ENCODE measurements at places on chromosomes 13 and 19. TPM values are rescaled to one million over a fixed set of nuclear protein-coding genes. Genes with fewer than 3 reads are reported as not detected.

Gene RXFP2
- not detected for total RNA-seq

Gene SPRED3
- total RNA-seq = 5.9 TPM

Gene MYO16
- total RNA-seq = 0.16 TPM

Gene CPAMD8
- total RNA-seq = 294 TPM

Gene CGB5
- total RNA-seq = not detected

Gene NKPD1
- total RNA-seq = 0.18 TPM

Gene DBP
- total RNA-seq = 20.3 TPM

Gene PEAK3
- 0.44 TPM for total RNA-seq

Gene NLRP4
- total RNA-seq = not detected

Gene ZNF793
- total RNA-seq = 10.8 TPM

DNA sequence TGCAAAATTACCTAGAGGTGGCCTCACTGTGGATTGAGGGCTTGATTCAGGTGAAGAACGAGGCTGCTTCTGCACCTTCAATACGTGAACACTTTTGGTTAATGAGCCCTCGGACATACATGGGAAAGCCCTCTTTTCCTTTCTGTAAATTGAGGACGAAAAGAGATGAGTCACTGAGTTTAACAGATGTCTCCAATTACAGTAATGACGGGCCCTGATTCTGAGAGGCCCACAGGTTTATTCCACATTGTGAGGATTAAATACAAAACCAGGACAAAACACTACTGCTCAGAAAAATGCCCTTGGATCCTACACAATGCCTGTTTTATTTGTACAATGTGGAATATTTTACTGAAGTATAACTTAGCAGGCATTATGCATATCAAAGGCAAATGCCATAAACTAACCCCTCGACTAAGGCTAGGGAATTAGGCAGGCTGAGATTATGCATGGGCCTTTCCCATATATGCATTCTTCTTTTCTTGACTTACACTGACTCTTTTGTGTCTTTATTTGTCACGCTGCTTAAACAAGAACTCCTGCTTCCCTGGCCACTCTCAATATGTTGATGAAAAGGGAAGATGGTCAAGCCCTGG lies 819.9 kb downstream of the OLFM4 start:
- DNase-seq = no peak

DNA sequence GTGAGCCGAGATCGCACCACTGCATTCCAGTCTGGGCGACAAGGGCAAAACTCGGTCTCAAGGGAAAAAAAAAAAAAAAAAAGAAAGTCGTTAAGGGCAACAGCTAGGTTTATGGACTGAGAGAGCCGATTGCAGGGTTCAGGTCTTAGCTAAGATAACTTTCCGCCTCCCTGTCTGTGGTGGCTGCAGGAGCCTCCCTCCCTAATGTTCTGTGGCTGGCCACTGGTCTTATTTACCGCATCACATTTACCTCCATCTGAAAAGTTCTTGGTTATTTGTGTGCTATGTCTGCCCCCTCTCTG lies 722 bp upstream of the CRTC1 start:
- DNase-seq = no peak

GRCh38 chr13:98480915-98481877 lies 95.7 kb downstream of the STK24 start:
- DNase-seq = no peak

GRCh38 chr13:112837371-112838037 lies 131.5 kb upstream of the MCF2L start:
- no peak for DNase-seq

DNA sequence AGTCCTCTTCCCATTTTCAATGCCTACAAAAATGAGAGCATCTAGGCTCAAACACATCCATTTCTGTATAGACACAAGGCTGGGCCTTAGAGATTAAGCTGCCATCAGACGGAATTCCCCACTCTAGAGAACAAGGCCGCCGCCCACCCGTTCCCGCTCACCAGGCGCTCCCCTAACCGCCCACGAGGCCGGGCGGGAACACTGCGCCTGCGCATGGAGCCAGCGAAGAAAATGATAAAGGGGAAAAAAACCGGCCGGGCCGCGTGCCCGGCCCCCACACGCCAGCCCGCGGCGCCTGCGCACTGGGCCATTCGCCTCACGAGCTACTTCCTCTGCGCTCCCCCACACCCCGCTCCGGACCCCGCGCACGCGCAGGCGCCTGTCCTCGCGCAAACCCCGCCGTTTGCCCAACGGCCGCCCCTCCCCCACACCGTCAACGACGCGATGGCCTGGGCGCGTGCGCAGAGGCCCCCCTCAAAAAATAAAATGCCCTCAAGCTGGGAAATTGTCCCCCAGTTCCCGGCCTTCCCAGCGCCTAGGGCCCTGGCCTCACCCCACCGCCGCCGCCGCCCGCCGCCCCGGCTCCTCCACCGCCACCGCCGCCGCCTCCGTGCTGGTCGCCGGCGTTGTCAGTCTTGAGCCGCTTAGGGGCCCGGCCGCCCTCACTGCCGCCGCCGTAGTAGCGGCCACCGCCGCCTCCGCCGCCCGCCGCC lies 483 bp downstream of the HNRNPL start:
- peak; percentile 99 for DNase-seq

GRCh38 chr19:13099073-13099999 lies 3.3 kb downstream of the LYL1 start:
- no peak for DNase-seq

DNA sequence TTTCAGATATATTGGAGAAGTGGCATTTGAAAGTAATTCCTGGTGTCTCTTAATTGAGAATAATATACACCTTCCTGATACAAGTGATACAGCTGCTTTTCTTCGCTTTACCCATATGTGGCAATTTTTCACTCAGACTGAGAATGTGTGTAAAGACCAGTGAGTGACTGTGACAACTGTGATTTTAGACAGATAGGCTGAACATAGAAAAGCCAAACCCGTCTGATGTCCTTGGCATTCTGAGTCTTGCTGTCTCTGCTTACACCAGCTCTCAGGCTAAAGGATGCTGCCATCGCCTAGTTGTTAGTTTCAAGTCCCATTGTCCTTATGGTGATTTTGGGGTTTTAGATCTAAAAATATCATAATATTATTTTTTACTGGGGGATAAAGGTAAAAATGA lies 492.6 kb downstream of the RFC3 start:
- no peak for DNase-seq

GRCh38 chr13:111267205-111267604 lies 53.2 kb upstream of the TEX29 start:
- DNase-seq = no peak

DNA sequence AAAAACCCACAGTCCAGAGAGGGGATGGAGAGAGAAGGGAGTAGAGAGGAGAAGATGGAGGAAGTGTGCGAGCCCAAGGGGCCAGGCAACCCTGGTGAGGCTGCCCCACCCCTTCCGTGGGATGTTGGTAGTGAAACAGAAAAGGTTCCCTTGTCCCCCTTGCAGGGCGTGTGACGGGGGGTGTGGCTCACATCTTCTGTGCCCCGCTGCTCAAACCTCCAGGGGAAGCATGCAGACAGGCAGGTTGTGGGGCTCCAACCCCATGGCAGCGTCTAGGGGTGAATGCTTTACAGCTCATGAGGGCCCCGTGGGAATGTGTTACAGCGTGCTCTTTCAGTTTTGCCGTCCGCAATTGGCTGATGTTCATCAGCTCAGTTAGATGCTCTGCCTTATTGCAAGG lies 14.7 kb upstream of the EVI5L start:
- no peak for DNase-seq

- DNase-seq = no peak
Measured at GRCh38 chr13:83620530-83621220, 261.6 kb downstream of the SLITRK1 start.

DNA sequence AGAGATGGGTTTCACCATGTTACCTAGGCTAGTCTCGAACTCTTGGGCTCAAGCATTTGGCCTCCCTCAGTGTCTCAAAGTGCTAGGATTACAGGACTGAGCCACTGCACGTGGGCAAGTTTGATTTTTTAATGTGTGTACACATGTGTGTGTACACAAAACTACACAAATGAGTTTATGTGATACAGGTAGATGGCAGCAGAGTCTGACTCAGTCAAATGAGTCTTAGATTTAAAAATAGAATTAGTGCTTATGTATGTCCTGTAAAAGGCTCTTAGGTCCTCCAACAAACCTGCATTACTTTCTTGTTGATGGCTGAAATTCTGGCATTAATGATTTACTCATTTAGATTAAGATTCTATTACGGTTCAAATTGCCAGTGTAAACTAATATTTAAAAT lies 293.7 kb downstream of the PCDH17 start:
- DNase-seq = no peak

DNA sequence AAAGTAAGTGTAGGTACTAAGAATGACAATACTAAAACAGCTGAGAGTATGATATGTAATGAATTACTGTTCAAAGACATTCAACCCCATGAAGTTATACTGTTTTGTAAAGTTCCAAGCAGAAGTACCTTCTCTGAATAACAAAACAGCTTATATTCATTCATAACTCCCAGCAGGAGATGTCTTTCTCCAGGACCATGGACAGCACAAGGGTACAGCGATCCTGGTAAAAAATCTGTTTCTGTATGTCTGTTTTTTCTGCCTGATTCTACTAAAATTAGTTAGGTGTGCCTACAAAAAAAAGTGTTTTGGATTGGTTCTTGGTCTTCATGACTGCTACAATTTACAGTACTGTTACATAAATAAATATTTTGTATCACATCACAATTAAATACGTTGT lies 172.5 kb upstream of the SLITRK5 start:
- DNase-seq = no peak

DNA sequence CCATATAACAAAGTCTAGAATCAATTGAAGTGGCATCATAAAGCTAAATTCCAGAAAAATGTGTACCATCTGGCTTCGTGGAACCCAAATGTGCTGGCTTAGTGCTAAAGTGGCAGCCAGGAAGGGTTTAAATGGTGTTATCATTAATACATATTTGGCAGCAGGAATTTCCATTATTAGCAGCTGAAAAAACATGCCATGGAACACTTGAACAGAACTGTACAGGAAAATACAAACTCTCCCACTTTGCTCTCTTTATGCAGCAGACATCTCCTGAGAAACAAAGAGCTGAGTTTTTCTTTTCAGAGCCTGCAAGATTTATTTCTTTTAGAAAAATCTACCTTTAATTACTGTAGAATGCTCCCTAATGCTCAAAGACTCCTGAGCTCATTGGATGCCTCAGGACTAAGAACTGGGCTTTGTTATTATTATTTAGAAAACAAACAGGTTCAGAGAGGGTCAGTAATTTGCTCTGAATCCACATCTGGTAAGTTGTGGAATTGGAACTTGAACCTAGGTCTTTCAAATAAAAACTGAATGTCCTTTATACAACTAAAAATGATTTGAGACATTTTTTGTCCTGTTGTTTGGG lies 179.0 kb downstream of the LACC1 start:
- DNase-seq = no peak

- no peak for DNase-seq
Measured at GRCh38 chr19:38072776-38073750, 151.0 kb downstream of the DPF1 start.

GRCh38 chr13:19962894-19963293 lies 4.4 kb downstream of the ZMYM2 start:
- DNase-seq = no peak

GRCh38 chr13:95697052-95697680 lies 20.2 kb downstream of the DNAJC3 start:
- no peak for DNase-seq

GRCh38 chr13:46551410-46552302 lies 1.3 kb upstream of the LRCH1 start:
- peak; percentile 89 for DNase-seq

- DNase-seq = no peak
Measured at GRCh38 chr13:75530549-75530961, 7.1 kb downstream of the COMMD6 start.

GRCh38 chr19:33419788-33420130 lies 46.2 kb downstream of the CEBPG start:
- DNase-seq = no peak

DNA sequence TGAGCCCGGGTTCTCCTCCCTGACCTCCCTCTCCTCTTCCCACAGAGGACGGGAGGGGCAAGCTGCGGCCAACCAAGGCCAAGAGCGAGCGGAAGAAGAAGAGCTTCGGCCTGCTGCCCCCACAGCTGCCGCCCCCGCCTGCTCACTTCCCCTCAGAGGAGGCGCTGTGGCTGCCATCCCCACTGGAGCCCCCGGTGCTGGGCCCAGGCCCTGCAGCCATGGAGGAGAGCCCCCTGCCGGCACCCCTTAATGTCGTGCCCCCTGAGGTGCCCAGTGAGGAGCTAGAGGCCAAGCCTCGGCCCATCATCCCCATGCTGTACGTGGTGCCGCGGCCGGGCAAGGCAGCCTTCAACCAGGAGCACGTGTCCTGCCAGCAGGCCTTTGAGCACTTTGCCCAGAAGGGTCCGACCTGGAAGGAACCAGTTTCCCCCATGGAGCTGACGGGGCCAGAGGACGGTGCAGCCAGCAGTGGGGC lies 162.2 kb downstream of the KDM4B start:
- no peak for DNase-seq

- DNase-seq = no peak
Measured at GRCh38 chr13:114151031-114151430, 18.6 kb upstream of the RASA3 start.

- no peak for DNase-seq
Measured at GRCh38 chr19:51822946-51823345, 28.0 kb downstream of the FPR3 start.

GRCh38 chr19:21141787-21142464 lies at the start of gene ZNF431:
Gene ZNF431, plus strand, starts transcription at chr19:21142040. Its CDS starts 144 bp downstream, at chr19:21142184.
- peak; percentile 95 for DNase-seq

GRCh38 chr13:64716936-64717335 lies 2513.2 kb downstream of the PCDH9 start:
- DNase-seq = no peak

- DNase-seq = no peak
Measured at GRCh38 chr19:14412996-14413692, 6.0 kb downstream of the DDX39A start.

- DNase-seq = no peak
Measured at GRCh38 chr19:38055655-38056521, 148.9 kb downstream of the SIPA1L3 start.

DNA sequence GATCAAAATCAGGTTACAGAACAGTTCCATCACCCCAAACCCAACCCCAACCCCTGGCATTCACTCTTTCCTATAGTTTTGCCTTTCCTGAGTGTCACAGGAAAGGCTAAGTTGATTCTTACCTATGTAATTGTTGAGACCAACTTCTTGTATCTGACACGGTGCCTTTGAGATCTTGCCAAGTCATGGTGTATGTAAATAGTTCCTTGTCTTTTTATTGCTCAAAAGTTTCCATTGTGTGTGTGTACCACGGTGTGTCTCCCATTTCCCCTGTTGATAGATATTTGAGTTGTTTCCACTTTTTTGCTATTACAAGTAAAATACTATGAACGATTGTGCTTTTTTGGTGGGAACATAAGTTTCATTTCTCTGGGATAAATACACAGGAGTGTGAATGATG lies 3.3 kb upstream of the IGFL2 start:
- no peak for DNase-seq

All from osteocyte (in vitro differentiated cells).